Pancreas (tissue), 10 donors: ENCODE measurements at places on chromosomes 1 and 21. TPM values are rescaled to one million over a fixed set of nuclear protein-coding genes. Genes with fewer than 3 reads are reported as not detected.

Gene TRIM67
- total RNA-seq = under 0.01 TPM

Gene EPHA2
- 10.6 TPM for total RNA-seq

Gene FAM72B
- total RNA-seq = 0.47 TPM

DNA sequence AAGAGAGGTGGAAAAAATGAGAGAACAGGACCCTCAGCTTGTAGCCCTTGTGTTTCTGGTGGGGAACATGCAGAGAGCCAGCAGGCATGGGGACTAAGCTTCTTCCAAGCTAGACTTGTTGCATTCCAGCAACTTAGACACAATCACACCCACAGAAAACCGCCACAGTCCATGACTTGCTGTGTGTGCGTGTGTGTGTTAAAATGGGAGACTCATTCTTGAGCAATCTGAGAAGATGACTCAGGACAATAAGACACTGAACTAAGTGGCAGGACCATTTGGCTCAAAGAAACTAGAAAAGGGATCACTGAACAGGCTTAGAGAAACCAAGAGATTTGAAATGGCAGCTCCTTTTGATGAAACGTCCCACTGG is 78.0 kb downstream of the HLX start:
- no peak for DNase-seq

DNA sequence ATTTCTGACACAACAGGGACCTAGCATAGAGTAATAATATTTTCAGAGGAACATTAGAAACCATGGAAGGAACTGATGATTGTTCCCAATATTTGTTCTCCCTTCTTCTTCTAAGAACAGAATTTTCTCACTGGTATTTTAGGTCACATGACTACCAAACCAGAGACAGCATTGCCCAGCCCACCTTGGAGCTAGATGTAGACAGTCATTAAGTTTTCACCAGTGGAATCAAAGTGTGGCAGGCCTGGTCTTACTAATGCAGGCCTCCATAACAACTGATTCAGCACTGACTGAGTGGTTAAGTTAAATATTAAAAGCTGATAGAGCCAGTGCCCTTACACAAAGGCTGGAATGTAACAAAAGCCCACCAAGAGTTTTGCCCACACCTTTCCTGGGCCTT is 244.4 kb downstream of the ZNF648 start:
- no peak for DNase-seq

DNA sequence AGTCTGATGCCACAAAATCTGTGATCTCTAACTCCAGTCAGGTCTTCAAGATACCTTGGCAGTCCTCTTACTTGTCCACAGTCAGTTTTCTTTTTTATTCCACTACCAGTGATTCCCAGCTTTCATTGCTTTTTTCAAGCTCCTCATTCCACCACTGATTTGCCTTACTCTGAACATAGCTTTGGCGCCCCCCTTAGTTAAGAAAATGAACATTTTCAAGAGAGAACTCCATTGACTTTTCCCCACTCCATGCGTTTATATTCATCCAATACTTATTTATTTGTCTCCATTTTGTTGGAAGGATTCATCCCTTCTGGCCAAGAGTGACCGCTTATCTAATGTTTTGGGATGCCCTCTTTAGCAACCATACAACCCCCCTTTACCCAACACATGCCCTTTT is 33.9 kb upstream of the IPO9 start:
- DNase-seq = no peak

DNA sequence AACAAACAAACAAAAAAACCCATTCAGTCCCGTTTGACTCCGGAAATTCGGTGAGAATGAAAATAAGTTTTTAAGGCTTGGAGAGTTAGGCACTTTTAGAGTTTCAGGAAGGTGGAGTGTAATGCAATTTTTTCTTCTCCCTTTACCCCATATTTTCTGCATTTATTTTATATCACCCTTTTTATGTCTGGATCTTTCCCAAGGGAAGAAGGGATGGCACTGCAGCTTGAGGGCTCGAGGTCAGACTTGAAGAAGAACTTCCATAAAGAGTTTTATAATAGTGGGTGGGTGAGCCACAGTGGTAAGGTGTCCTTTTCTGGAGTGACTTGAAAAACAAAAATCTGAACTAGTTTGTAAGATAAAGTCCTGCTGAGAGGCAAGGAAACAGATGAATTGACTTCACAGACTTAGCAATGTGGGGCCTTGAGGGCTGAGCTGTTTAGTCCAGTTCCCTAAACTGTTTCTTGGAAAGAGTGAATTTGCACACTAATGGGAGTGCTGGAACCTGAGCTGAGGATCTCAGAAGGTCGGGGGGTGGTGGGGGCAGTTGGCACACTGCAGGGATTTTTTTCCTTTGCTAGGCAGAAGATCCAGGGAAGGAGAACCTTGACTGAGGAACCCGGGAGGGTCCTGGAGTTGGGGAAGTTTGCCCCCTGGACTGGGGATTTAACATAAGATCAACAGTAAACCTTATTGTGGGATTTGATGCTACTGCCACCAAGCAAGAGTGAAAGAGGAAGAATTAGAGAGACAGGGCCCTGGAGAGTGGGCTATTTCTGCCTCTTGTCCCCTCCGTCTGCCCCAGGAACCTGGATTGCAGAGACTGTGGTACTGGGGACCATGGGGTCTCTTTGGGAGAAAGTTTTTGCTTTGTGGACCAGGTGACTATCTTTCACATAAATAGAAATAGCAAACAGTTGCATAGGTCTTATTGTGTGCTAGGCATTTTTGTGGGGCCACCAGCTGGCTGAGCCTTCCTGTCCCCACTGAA is 1.8 kb upstream of the MEX3A start:
- no peak for DNase-seq
